Naive thymus-derived CD4-positive, alpha-beta T cell (primary cell): ENCODE measurements at places on chromosomes 6 and 20. TPM values are rescaled to one million over a fixed set of nuclear protein-coding genes. Genes with fewer than 3 reads are reported as not detected.

- no peaks in the 10 kb centered on the region for H3K36me3 ChIP-seq
- no peak for DNase-seq
- H3K4me3 ChIP-seq: no peak overlapping the region
Measured at GRCh38 chr20:45465491-45466266, 3.9 kb upstream of the WFDC2 start.

DNA sequence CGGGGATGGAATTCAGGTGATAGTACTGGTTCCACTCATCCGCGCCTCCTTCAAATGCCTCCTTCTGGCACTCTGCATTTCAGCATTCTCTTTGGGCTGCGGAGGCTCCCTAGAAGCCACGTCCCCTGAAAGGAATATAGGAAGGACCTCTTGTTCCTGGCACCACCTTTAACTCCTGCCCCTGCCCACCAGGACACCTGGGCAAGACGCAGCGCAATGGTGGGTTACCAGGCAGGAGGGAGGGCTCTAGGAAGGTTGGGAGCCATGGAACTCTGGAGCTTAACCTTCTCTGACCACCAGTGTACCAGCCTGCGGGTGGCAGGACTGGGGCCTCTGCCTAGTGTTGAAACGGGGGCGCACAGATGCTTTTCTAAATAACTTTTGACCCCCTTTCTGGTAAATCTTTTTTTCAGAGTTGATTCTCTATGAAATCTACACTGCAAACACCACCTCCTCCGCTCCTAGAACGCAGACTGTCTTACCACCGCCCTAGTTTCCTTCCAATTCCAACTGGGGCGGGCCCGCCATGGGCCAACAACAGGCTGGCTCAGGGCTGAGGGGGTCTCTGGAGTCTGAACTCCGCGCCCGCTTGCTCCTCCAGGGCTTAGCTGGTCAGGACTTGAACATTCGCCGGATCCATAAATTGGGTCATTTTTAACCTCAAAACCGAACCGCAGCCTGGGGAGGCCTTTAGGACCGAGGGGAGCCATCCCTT lies 871 bp upstream of the SYNDIG1 start:
- no peak overlapping the region for H3K27ac ChIP-seq
- no peaks in the 10 kb centered on the region for H3K27me3 ChIP-seq
- H3K36me3 ChIP-seq: no peaks in the 10 kb centered on the region
- DNase-seq: no peak
- H3K4me1 ChIP-seq: peaks cover 14% of the 10 kb centered on the region

DNA sequence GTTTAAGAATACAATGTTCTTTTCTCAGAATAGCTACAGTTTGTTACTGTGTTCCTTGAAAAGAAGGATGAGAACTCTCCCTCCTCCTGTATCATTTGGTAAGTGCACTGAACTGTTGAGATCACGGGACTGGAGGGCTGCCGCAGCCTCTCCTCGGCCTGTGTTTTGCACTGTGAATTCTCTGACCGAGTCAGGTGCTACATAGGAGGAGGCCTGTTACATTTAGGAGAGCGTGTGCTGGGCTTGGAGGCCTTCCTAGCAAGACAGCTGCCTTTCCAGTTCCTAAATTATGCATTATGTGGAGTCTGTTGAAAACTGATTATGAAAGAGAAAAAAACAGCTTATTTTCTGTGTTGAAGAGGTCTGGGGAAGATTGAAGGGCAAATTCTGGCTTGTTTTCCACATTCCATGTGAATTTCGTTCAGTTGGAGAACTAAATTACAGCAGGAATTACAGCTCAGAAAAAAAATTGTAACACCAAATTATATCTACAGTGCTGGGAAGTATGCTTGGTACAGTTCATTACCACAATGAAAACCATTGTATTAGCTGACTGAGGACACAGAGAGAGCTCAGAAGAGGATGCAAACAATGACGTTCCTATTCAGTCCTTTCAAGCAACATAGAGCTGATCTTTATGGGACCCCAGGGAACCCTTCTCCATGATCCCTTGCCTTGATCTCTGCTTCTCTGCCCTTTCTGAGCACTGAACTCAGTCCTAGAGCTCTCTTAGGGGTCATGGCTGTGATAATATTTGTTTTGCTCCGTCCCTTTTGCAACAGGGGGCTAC lies 2.8 kb downstream of the TMC2 start:
- H3K4me3 ChIP-seq: no peak overlapping the region
- no peaks in the 10 kb centered on the region for H3K27me3 ChIP-seq
- H3K27ac ChIP-seq: no peak overlapping the region
- no peaks in the 10 kb centered on the region for H3K36me3 ChIP-seq

DNA sequence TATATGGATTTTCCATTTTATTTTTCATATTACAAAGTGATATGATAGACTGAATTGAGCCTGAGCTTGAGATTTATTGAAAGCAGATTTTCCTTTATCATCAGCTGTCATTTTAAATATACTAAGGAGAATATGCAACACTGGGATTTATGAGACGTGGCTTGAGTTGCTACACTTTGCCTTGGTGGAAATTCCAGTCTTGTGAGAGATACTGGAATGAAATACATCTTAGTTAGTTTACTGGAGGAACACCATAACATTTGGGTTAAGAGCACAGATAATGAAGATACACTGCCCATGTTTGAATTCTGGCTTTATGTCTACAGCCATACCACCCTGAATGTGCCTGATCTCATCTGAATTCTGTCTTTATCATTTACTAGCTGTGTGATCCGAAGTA lies 86.5 kb upstream of the IFNGR1 start:
- no peaks in the 10 kb centered on the region for H3K4me1 ChIP-seq
- no peak for DNase-seq
- H3K27me3 ChIP-seq: no peaks in the 10 kb centered on the region
- no peak overlapping the region for H3K27ac ChIP-seq

GRCh38 chr6:14883921-14884320 lies 361.9 kb upstream of the JARID2 start:
- H3K4me1 ChIP-seq: no peaks in the 10 kb centered on the region
- no peak overlapping the region for H3K4me3 ChIP-seq
- H3K36me3 ChIP-seq: no peaks in the 10 kb centered on the region
- no peaks in the 10 kb centered on the region for H3K27me3 ChIP-seq
- H3K27ac ChIP-seq: no peak overlapping the region

DNA sequence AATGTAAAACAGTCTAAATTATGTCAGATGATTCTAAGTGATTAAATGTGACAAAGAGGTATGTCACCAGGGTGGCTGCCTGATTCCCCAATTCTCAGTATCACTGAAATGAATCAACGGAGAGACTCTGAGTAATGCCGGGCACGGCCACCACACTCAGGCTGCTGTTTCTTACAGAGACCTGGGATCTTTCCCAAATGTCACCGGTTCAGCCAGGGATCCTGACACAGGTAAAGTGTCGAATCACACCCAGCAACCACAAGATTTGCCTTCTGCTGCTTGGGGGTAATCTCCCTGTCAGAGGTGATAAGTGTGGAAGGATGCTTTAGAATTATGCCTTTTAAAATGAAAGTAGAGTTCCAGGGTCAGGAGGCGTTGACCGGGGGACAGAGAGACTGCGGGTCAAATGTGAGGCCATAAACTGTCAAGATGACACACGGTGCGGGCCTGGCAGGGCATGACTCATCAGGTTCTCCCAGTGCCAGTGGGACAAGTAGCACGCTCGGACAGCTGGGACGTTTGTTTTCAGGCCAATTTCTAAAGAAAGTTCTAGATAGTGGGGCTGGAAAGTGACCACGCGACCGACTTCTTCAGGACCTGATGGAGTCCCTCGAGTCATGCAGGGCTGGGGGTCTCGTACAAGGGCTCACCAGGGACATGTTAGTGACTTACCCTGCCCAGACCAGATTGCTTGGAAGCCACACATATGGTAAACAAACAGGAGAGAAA lies 48.9 kb downstream of the PRDM1 start:
- DNase-seq: no peak
- H3K4me1 ChIP-seq: no peaks in the 10 kb centered on the region
- no peaks in the 10 kb centered on the region for H3K36me3 ChIP-seq
- no peaks in the 10 kb centered on the region for H3K27me3 ChIP-seq
- H3K27ac ChIP-seq: no peak overlapping the region
- no peak overlapping the region for H3K4me3 ChIP-seq

- no peak overlapping the region for H3K4me3 ChIP-seq
- DNase-seq: no peak
- H3K4me1 ChIP-seq: no peaks in the 10 kb centered on the region
- H3K36me3 ChIP-seq: no peaks in the 10 kb centered on the region
- no peak overlapping the region for H3K27ac ChIP-seq
- no peaks in the 10 kb centered on the region for H3K27me3 ChIP-seq
Measured at GRCh38 chr20:5510446-5510845, 193.7 kb upstream of the PROKR2 start.

- H3K4me3 ChIP-seq: no peak overlapping the region
- DNase-seq: no peak
- H3K27ac ChIP-seq: no peak overlapping the region
- no peaks in the 10 kb centered on the region for H3K27me3 ChIP-seq
- H3K4me1 ChIP-seq: no peaks in the 10 kb centered on the region
- H3K36me3 ChIP-seq: no peaks in the 10 kb centered on the region
Measured at GRCh38 chr6:119683671-119684070, 334.1 kb upstream of the MAN1A1 start.

DNA sequence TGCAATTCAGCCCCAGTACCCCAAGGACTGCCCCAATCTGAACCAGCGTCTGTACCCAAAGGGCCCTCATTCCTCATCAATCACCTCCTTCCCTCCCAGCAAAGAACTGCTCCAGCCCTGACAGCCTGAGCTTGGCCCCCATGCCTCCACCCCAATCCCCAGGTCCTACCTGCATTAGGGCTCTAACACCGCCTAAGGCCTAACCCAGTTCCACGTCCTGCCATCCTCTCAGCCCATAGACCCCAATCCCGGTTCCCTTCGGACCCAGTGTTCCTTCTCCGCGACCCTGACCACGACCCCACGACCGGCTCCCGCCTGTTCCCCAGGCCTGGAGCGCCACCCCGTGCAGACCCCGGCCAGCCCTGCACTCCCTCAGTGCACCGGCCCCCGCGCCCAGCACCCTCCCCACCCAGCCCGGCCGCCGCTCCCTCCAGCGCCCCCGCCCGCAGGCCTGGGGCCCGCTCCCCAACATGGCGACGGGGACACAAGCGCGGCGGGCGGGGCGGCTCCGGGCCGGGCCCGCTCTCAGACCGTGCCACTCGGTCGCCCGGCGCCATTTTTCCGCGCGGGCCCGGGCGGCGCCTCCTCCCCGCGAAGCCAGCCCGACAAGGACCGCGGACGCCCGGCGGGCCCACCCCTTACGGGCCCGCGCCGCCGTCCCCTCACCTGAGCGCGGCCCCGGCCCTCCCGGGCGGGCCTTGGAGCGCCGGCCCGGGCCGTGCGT lies 483 bp downstream of the NCOA6 start:
- peak overlapping the region; percentile 78 for H3K4me3 ChIP-seq
- H3K36me3 ChIP-seq: no peaks in the 10 kb centered on the region
- H3K27me3 ChIP-seq: no peaks in the 10 kb centered on the region

DNA sequence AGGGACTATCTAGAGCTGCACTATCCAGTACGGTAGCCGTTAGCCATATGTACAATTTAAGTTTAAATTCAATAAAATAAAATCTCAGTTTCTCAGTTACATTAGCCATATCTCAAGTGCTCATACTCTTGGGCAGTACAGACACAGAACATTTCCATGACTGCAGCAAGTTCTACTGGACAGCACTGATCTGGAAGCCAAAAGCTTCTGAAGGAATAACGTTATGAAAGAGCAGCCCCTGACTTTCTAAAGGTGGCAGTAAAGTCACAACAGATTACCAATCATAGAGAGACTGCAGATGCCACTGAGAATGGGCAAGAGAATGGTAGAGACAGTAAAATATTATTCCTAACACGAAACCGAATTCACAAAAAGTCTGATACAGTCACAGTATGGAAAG lies 36.8 kb downstream of the NDRG3 start:
- no peak for DNase-seq
- H3K4me1 ChIP-seq: no peaks in the 10 kb centered on the region

MRAP2 gene
- not detected in 2 replicates for total RNA-seq

PTGIS gene
- not detected for total RNA-seq
